ENCODE measurements at places on chromosomes 6 and 20. TPM values are rescaled to one million over a fixed set of nuclear protein-coding genes. Genes with fewer than 3 reads are reported as not detected.

SLC17A3 gene
- not detected for total RNA-seq

CRISP1 gene
- total RNA-seq: not detected

ULBP1 gene
- 0.69 TPM for total RNA-seq

SLC52A3 gene
- 1.5 TPM for total RNA-seq

SIRPD gene
- 0.39 TPM for total RNA-seq

DDX39B gene
- total RNA-seq: 267 TPM

COL19A1 gene
- 2.3 TPM for total RNA-seq

All from skin of body (tissue), 3 donors.